Non-pigmented ciliary epithelial cell (primary cell): ENCODE measurements at places on chromosomes 16 and 17.

GRCh38 chr17:53588317-53588716, 234.4 kb upstream of the KIF2B start:
- DNase-seq, result no peak

GRCh38 chr17:62664336-62665120, 37.1 kb downstream of the MRC2 start:
- no peak for DNase-seq

- DNase-seq, result no peak
These were observed 567.4 kb upstream of the SOX9 start for GRCh38 chr17:71553381-71553780.

DNA sequence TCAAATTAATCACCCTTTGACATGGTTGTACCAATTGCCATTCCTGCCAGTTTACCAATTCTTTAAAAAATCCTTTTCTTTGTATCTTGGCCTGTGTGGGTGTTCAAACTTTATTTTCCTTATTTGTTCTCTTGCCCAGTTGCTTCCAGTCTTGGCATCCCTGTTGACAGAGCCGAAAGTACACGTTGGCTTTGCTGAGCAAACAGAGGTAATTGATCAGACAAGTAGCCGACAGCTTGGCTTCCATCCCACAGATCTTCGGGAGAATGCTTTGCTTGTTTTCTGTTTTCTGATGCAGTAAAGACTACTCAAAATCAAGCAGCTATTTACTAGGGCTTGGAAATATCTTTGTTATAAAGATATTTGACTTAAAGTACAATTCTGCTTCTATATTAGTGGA, 506.8 kb upstream of the SALL1 start:
- no peak for DNase-seq

- no peak for DNase-seq
These were observed 78.5 kb downstream of the ZZEF1 start for GRCh38 chr17:4064366-4064765.

DNA sequence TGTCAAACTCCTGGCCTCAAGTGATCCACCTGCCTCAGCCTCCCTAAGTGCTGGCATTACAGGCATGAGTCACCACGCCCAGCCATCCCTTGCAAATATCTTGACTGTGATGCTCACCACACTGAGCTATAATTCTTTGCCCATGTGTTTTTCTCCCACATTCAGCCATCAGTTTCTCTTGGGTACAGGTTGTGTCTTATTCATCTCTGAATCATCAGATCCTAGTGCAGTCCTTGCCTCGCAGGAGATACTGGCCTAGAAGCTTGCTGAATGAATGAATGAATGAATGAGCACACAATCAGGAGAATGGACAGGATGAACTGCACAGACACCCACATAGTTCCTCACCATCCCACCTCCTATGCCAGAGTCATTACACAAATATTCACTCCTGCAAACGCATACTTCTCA, 24.4 kb upstream of the ETV4 start:
- peak; percentile 54 for DNase-seq

DNA sequence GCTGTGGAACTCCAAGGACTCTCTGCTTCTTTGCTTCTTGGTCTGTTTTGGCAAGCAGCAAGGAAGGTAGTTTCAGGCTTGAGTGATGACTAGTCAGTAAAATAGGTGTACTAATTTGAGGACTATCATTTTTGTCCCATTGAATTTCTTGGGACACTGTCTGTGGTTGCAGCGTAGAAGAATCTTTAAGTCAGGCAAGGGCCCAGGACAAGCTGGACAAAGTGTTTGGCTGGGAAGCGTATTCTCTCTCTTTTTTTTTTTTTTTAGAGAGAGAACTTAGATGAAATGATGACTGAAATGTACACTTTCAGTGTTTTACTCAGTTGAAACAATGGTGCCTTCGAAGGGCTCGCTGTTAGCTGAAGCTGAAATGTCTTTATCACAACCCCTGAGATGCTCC, 105.0 kb downstream of the BANP start:
- no peak for DNase-seq
